ENCODE measurements at places on chromosomes 16 and 17.

- DNase-seq, result no peak
Measured at GRCh38 chr17:44916781-44917241, 1.5 kb upstream of the GFAP start.

DNA sequence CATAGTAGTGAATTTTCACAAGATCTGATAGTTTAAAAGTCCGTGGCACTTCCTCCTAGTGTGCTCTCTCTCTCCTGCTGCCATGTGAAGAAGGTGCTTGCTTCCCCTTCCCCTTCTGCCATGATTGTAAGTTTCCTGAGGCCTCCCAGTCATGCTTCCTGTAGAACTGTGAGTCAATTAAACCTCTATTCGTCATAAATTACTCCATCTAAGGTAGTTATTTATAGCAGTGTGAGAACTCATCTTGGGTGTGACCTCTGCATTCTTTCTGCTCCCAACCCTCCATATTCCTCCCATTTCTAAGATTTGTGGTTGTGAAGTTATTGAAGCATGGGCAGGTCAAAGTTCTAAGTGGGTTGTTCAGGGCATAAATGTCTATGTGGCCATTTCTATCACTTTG is 62.1 kb upstream of the ADAMTS18 start:
- DNase-seq, result no peak

DNA sequence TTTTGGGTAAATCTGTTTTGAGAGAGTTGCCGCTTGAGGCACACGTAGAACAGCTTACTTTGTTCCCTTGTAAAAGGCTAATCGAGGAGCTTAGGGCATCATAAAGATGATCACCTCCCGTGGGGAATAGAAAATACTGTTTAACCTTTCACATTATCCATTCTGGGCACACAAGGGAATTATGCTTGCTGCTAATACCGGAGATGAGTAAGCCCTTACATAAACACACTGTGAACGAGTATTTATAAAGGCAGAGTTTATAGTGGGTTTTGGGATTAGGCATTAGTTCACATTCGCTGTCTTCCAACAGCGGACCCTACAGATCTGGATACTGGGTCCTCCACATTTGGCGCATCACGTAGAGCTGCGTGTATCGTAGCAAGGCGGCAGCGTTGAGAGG is 51.2 kb upstream of the CNTNAP4 start:
- DNase-seq, result no peak

DNA sequence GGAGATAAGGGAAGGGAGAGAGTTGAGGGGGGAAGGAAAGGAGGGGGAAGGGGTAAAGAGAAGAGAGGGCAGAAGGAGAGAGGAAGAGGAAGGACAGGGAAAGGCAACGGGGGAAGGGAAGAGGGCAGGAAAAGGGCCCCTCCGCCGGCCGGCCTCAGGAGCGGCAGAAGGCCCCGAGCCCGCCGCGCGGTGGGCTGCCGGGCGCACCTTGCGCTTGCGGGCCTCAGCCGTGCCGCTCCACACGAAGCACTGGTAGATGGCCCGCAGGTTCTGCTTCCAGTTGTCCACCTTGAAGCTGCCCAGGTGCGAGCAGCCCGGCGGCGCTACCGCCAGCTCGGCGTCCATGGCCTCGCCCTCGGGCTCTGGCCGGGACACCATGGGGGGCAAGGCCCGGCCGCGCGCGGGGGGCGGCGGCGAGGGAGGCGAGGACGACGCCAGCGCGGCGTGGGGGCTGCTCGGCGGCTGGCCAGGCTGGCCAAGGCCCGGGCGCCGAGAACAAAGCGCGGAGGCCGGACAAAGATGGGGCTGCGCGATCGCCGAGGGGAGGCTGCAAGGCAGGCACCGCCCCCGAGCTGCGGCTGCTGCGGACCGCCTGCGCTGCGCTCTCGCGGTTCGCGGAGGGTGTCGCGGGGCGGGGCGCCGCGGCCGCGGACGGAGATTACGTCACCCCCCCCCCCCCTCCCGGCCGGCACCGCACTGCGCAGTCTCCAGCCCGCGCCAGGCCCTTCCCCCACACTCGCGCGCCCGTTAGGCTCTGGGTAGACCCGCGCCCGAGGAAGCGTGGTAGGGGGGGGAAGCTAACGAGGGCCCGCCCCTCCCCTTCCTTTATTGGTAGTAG is at the start of gene USP22:
Gene USP22, minus strand, starts transcription at position 554 of the 838 bp plus-strand sequence. Its CDS starts 176 bp downstream, at position 378.
- DNase-seq, result peak; percentile 83

GRCh38 chr16:76900285-76901263 is 290.4 kb upstream of the MON1B start:
- no peak for DNase-seq

- DNase-seq, result no peak
Measured at GRCh38 chr17:4518901-4519300, 20.2 kb downstream of the SPNS2 start.

- peak; percentile 72 for DNase-seq
Measured at GRCh38 chr16:11636172-11636721, 32.0 kb upstream of the SNN start.

GRCh38 chr17:51805765-51806164 is 352.7 kb downstream of the CA10 start:
- DNase-seq, result no peak

DNA sequence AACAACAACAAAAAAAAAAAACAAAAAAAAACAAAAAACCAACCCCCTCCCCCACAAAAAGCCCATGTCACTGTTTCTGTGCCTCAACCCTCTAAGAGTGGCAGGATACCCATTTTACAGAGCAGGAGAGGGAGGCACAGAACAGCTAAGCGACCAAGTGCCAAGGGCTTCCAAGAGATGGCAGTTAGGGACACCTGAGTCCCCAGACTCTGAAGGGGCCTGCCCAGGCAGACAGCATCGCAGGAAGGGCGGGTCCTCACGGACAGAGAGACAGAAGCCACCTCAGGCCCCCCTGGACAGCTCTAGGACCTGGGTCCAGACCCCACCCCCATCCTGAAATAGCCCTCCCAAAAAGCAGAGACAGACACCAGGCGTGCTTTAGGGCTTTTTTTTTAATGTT is 21.6 kb upstream of the CPSF4L start:
- DNase-seq, result no peak

DNA sequence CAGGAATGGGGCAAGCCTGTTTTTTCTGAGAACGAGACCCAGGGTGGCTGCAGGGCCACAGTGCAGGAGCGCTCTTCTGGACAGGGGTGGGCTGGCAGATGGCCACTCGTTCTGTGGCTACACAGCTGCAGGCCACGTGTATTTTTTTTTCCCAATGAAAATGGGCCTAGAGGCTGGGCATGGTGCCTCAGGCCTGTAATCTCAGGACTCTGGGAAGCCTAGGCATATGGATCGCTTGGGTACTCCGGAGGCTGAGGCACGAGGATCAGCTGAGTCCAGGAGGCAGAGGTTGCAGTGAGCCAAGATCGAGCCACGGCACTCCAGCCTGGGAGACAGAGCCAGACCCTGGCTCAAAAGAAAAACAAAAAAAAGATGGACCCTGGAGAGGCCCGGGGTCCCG is 6.8 kb downstream of the UNKL start:
- DNase-seq, result no peak

- DNase-seq, result no peak
Measured at GRCh38 chr16:6704306-6704930, 628.2 kb upstream of the RBFOX1 start.

- no peak for DNase-seq
Measured at GRCh38 chr16:85960486-85961046, 61.6 kb downstream of the IRF8 start.

DNA sequence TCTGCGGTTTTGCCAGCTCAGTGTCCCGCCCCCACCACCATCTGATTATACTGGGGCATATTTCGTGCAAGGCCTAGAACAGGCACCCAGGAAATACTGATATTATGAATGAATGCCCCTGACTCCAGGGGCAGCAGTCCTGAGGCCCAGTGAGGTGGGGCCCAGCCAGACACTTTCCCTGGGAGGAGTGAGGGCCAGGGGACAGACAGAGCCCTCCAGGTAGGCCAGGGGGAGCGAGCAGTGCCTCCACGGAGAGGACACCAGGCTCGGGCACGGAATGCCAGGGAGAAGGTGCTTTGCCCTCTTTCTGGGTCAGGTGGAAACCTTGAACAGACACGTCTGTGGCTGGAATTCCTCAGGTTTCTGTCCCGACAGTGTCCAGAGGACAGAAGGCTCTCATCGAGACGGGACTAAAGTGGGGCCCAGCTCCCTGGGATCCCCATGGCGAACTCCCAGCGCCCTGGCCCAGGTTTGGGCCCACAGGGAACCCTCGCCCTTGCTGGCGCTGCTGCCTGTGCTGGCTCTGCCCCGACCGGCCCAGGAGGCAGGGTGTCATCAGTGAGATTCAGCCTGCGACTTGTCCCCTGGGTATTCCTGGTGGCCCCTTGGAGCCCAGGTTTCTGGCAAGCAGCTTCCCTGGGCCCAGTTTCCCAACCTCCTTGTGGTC is 4.3 kb downstream of the KATNB1 start:
- no peak for DNase-seq

- DNase-seq, result no peak
Measured at GRCh38 chr16:84834403-84834772, 14.6 kb downstream of the CRISPLD2 start.

- DNase-seq, result no peak
Measured at GRCh38 chr16:58501242-58502131, 1.5 kb downstream of the NDRG4 start.

DNA sequence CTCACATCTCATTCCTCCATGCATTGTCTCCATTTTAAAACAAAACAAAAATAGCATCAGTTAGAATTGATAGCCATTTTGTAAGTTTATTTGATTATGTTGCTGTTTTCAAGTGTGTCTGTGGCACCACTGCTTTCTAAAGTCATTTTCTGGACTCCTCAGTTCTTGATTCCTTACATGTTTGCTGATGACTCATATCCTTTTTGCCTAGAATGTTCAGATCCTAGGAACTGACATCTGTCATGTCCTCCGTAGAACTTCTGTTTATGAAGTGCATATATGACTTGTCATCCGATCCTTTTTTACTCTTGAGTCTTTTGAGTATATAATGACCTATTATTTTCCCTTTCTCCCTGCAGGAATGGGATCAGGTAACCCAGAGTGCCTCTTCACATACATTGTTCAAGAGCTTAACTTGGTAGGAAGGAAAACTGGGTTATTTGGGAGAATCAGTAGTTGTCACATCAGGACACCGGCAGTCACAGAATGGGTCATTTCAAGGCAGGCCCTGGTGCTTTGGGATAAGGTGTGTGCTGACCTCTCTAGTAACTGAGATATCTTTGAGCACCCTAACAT is 69.2 kb downstream of the MAP2K4 start:
- no peak for DNase-seq

- DNase-seq, result no peak
Measured at GRCh38 chr16:48206594-48207242, 37.4 kb upstream of the LONP2 start.

DNA sequence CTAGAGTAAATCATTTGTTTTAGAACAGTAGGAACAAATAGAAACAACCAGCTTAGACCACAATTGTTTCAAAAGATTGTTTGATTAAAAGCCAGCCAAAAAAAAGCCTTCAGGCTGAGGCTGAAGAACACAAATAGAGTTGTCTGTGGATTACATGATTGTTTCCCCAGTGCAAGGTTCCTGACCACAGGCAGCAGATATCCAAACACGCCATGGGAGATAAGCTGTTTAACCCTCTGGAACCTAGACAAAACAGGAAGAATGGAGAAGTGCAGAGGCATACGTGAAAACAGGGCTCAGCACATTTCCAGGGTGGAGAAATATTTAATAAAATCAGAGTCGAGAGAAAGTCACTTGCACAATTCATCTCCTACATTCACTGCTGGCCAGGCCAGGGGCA is 21.0 kb downstream of the ATPAF2 start:
- no peak for DNase-seq

GRCh38 chr17:65345261-65346005 is 208.3 kb downstream of the RGS9 start:
- DNase-seq, result no peak

DNA sequence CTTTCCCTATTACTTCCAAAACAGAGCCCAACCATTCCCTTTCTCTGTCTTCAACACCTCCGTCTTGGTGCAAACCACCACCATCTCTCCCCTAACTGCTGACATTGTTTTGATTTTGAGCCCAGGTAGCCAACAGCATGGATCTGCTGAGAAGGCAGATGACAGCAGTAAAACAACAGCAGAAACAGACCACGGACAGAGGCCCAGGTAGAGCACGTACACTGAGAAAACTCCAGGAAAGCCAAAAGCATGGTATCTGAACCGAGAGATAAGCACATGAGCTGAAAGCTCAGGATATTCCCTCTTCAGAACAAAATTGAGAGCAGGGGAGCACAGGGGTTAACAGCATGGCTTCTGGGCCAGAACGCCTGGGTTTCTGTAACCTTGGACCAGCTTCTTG is 18.9 kb upstream of the MAP3K14 start:
- no peak for DNase-seq

DNA sequence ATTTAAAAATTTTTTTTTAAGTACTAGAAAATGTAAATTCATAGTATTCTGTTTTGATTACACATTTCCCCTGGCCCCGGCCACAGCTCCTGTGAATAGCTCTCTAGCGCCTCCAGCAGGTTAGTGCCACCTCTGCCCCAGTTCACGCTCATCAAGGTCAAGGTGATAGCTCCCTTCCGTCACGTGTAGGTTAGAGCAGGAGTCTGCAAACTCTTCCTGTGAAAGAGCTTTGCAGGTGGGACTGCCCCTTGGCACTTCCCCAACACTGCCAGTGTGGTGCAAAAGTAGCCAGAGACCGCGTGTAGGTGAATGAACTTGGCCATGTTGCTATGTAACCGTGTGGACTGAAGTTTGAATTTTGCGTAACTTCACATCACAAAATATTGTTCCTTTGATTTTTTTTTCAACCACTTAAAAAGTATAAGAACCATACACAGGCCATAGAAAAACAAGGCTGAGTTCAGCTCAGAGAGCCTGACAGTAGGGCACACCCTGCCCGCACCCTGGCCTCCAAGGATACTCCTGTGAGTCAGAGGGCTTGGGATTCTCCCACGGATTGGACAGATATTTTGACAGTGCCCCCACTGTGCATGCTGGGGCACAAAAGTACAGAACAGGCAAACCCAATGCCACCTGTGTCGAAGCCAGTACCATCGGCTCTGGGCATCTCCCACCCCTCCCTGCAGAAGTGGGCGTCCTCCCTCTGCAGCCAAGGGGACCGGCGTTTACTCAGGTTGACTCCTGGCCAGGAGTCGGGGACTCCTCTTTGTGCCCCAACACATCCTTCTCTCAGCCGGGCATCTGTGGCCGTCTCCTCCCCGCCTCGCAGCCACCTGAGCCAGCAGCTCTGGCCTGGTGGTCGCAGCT is 92.0 kb upstream of the CHMP6 start:
- peak; percentile 29 for DNase-seq

Measured in H1 (cell line).